ENCODE measurements at places on chromosomes 3 and 15.

DNA sequence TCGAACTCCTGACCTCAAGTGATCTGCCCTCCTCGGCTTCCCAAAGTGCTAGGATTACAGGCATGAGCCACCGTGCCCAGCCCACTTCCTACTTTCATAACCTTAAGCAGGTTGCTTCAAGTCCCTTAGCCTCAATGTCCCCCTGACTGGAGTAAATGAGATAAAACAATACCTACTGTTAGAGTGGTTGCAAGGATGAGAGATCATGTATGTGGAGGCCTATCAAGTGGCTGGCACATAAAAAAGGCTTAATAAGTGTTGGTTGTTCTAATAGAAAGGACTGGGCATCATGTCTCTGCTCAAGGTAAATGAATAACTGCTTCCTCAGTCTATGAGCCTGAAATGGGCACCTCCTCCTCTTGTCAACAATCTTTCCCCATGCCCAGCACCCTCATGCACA, 25.9 kb upstream of the UBE2E1 start:
- DNase-seq: no peak

GRCh38 chr3:140225996-140226395, 291.0 kb downstream of the CLSTN2 start:
- DNase-seq: no peak

DNA sequence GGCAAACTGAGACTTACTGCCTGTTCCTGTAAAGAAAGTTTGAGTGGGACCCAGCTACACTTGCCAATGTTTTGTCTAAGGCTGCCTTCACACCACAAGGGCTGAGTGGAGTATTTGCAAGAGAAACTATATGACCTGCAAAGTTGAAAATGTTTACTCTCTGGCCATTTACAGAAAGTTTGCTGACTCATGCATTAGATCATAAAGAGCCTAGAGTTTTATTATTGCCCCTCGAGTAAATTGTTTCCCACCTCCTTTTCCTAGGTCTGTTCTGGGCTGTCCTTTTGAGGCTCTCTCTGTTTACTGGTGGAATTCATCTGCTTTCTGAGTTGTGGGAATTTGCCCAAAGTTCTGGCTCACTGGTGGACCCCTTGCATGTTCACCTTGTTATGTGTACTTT, 6.7 kb upstream of the PROK2 start:
- DNase-seq: no peak

DNA sequence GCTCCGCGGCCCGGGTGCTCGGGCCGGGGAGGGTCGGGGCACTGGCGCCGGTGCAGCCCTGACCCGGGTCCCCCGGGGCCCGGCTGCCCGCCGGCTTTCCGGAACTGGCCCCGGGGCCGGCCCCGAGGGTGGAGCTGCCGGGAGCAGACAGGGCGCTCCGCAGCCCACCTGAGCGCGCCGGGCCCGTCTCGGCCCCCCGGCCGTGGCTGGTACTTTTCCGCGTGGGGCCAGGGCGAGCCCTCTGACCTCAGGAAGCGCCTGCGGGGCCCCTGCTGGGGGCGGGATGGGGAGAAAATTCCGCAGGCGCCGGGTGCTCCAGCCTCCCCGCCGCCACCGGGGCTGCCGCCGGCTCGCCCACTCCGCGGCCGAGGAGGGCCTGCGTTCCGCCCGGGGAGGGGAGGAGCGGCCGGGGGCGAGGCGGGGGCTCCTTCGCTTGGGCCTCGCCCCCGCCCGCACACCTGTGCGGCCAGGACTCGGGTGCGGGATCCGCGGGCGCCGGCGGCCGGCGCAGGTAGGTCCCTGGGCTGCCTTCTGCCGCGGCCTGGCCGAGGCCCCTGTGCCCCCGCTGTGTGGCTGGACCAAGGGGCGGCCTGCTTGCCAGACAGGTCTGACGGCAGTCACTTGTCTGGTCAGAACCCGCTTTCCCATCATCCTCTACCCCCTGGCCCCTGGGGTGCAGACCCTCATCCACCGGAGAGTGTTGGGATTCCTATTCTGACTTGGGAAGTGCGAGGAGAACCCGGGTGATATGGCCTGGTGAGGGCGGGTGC, 3.5 kb downstream of the FURIN start:
- DNase-seq: peak; percentile 49

GRCh38 chr3:15610082-15610759, 8.7 kb downstream of the BTD start:
- DNase-seq: peak; percentile 68

DNA sequence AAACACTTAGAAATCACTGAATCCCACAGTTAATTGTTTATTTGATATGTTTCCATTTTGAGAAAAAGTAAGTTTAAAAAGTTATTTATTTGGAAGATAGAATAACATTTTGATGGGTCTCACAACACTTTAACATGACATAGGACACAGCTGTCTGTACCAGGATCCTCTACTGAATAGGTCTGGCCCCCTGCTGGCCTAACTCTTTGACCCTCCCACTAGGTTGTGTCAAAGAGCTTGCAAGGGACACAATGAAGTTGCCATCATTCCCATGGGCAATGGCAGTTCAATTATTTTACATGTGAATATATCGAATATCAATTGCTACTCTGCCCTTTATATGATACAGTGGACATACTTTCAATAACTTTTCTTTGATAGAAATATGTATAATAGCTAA, 138.9 kb downstream of the EPHA3 start:
- DNase-seq: no peak

- DNase-seq: no peak
Observed at GRCh38 chr3:102670986-102671385, 236.2 kb downstream of the ZPLD1 start.

- peak; percentile 42 for DNase-seq
Observed at GRCh38 chr3:50168388-50168787, 13.3 kb downstream of the SEMA3F start.

GRCh38 chr15:87965304-87965703, 291.2 kb downstream of the NTRK3 start:
- no peak for DNase-seq
